ENCODE measurements at places on chromosomes 3 and 15.
A peak's percentile ranks its signal among the peaks of the same experiment; 100 is the strongest.

DNA sequence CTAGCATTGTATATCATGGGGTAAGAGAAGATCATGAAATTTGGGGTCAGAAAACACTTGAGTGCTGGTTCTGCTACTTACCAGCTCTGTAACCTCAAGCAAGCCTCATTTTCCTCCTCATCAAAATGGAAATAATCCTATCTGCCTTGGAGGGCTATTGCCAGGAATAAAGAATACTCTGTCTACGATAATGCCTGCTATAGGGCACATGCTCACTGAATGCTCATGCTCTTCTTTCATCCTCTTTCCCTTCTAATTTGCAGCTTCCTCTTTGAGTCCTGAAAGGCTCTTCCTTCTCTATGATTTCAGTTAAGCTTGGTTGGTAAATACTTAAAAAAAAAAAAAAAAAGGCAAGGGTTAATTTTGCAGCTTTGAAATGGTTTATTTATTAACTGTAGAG is 12.8 kb downstream of the RTP1 start:
- DNase-seq, result no peak

GRCh38 chr3:98986073-98986472 is 84.6 kb upstream of the DCBLD2 start:
- no peak for DNase-seq

DNA sequence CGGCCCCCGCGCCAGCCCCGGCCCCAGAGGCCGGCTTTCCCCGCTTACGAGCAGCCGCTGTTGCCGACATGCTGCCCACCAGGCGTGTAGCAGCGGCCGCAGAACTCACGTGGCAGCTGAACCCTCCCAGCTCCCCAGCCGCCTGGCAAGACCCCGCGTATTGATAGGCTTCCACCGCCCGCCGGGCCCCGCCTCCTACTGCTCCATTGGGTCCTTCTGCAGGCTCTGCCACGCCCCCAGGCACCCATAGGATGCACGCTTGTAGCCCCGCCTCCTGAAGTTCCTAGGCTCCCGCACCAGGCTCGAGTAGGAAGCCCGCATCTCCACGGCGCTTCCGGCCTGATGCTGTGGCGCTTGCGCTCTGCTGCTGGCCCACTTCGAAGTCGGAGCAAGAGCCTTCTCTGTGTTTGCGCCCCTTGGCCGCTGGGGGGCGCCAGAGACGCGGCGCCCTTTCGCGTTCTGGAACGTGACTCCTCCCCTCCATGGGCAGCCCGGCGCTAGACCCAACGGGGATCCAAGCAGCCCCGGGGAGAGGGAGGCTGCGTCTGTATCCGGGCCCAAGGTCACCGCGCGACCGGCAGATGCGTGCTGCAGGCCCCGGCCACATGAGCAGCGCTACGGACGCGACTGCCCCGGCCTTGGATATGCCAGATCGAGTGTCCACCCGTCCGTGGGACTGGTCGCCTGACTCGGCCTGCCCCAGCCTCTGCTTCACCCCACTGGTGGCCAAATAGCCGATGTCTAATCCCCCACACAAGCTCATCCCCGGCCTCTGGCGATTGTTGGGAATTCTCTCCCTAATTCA is at the start of the genes PARP3 and RRP9:
Gene PARP3 (plus strand): TSS at position 566 of the 805 bp plus-strand sequence. CDS start 993 bp downstream, outside the sequence.
Gene RRP9 (minus strand): TSS at position 107 of the 805 bp plus-strand sequence. CDS start 37 bp downstream, at position 70.
- peak; percentile 99 for DNase-seq

GRCh38 chr3:46558184-46559043 is 7.7 kb downstream of the LRRC2 start:
- peak; percentile 51 for DNase-seq

GRCh38 chr15:89790206-89790605 is 14.1 kb downstream of the MESP2 start:
- no peak for DNase-seq

DNA sequence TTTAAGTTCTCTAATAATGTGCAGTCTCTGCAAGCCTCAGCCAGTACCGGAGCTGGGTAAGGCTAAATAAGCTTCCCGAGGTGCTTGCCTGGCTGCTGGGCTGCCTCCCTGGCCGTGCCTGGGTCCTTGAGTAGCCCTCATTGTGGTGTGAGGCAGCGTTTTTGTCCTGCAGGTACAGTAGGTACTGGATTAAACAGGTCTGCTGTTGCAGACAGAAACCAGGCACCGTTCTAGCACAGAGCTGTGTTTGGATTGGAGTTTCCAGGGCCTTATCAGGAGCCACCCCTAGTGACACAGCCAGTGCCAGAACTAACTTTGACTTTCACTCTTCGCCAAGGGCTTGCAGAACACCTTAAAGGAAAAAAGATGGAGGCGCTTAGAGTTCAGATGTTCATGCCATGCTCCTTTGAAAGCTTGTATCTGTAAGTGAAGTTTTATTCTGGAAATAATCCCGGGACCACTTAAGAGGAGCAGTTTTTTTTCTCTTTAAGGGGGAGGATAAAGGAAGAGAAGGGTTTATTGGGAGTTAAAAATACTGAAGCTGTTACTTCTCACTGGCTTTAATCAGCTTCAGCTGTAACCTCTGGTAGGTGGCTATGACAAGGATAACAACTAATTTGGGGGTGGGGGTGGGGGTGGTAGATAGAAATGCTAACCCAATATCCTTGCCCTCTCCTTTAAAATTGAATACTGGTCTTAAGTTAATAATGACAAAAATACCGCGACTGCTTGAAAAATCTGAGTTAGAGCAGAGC is 126.8 kb downstream of the MITF start:
- no peak for DNase-seq

GRCh38 chr3:59006634-59007517 is 42.9 kb downstream of the CFAP20DC start:
- no peak for DNase-seq

DNA sequence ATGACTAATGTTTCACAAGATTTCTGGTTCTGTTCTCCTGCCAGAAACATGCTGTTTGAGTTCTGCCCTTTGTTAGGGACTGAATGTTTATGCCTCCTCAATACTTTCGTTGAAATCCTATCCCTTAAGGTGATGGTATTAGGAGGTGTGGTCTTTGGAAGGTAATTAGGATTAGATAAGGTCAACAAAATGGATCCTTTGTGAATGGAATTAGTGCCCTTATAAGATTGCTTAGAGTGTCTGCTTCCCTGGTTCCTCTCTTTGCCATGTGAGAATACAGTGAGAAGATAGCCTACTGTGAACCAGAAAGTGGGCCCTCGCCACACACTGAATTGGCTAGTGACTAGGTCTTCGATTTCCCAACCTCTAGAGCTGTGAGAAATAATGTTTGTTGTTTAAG is 621.4 kb upstream of the ALCAM start:
- DNase-seq, result no peak

DNA sequence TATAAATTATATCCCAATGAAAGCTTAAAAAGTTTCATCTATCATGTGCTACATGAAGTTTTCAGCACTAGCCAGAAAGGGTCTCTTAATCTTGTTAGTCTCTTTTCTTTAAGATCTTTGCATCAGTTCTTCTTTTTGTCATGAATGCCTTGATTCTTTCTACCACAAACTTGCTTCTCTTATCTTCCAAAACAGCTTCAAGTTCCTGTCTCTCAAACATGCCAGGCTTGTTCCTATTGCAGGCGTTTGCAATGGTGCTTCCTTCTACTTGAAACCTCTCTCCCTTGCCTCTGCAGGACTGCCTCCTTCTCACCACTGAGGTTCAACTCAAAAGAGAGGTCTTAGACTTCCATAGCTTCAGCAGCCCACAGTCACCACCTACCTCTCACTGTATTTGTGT is 104.3 kb upstream of the FRMD4B start:
- no peak for DNase-seq

DNA sequence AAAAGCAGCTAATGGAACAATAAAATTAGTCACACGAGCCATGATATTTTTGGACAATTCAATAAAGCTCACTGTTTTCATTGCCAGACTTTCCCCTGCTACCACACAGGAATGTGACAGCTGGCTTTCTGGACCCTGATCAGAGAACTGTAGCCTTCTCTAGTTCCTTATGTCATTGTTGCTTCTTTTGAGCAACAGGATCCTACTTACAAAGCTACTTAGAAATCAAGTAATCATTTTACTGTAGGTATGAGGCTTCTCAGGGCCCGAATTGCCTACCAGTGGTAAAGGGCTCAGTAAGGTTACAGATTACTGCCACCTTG is 94.3 kb upstream of the AADACL2 start:
- no peak for DNase-seq

DNA sequence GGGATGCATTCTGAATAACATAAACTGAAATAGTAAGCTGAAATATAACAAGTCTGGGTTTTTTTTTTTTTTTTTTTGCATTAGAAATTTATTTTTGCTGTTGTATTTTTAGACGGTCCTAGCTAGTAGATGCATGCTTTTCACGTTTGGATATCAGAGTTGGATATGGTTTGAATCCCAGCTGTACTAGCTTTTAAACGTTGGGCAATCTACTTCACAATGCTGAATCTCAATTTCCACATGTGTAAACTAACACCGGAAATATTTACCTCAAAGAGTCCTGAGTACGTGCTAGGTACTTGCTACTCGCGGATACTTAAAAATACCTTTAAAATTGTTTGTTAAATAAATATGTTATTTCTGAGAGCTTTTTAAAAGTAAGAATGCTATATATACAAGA is 139.8 kb downstream of the BBX start:
- DNase-seq, result no peak

GRCh38 chr15:88512601-88513000 is 33.9 kb downstream of the DET1 start:
- no peak for DNase-seq

DNA sequence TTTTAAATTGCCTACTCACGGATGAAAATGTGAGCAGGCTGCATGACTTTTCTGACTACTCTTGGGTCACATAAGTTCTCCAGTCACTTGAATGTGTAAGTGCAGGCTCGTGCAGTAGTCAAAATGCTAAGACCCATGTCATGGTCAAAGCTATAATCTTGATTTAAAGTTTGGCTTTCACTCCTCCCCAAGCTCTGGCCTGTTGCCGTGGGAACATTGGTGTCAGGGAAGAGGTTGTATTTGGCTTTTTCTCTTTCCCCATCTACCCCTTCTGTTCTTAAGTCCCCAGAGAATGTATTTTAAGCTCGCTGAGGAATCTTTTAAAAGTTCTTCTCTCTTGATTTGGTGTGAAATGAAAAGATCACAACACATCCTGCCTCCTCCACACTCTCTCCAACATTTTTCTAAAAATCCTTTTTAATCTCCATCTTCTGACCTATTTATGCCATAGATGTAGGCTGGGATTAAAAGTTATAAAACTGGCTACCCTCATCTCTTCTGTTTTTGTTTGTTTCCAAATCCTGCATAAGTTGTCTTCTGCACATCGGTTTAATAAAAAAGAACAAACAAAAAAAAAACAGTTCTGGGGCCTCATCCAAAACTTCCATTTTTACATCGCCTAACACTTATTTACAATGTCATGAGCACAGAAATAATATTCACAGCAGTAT is 61.4 kb upstream of the ADAMTSL3 start:
- no peak for DNase-seq

All from stimulated activated CD8-positive, alpha-beta memory T cell treated with anti-CD3 and anti-CD28 coated beads, Interleukin-4, amount 100 ng/mL, for 1 hour (primary cell).